ENCODE measurements at places on chromosomes 5 and 9.

GRCh38 chr5:60835554-60835953 lies 8.5 kb downstream of the ELOVL7 start:
- no peak for DNase-seq

DNA sequence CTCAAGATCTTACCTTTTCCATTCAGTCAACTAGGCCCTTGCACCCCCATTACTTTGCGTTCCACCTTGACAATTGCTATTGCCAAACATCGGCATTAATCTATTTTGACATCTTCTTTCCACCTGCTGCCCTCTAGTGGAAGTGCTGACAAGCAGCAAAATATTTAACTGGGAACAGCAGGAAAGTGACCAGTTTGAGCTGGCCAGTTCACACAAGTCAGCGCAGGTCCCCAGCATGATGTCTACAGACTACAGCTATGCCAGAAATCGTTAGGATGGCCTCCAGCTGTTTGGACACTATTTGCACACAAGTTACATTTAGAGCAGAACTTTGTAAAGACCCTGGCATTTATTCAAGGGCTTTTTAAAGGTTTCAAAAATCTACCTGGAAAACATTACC lies 160.1 kb downstream of the GHR start:
- no peak for DNase-seq

DNA sequence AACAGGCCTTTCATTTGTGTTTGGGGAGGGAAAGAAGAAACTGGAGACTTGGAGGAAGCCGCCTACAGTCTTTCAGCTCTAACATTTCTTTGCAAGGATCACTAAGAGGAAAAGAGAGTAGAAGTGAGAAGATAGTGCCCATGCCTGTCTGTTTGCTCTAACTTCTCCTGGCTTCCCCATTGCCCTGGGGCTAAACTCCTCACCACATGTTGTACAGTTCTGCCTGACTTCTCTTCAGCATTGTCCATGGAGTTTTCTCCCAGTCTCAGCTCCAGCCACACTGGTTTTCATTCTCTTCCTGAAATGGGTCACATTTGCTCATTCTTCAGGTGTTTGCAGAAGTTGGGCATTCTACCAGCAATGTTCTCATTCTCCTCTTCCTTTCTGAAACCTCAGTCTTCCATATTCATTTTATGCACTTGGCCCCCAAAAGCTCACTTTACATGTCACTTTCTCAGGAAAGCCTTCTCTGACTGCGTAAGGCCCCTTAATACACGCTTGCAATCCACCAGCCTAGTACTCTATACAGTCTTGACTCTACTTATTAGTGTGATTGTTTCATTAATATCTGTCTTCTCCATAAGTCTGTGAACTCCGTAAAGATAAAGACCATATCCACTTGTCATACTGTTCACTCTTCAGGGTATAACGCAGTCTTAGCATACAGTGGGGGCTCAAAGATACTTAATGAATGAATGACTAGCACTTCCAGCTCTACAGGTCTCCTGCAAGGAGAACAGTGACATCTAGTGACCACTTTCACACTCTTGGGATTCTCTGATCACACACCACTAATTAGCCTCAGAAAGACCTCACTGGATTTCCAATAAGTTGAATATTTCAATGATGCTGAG lies 40.2 kb upstream of the TRIM32 start:
- no peak for DNase-seq

- DNase-seq, result no peak
These were observed 201.8 kb downstream of the CD180 start for GRCh38 chr5:66994790-66995189.
